ENCODE measurements at places on chromosomes 7 and 10. TPM values are rescaled to one million over a fixed set of nuclear protein-coding genes. Genes with fewer than 3 reads are reported as not detected.

The PHYH gene
- total RNA-seq: 21.0 TPM

The TRIM74 gene
- total RNA-seq: not detected

The ODAD2 gene
- 0.49 TPM for total RNA-seq

The H2BK1 gene
- not detected for total RNA-seq

The ASZ1 gene
- total RNA-seq: not detected

The VAX1 gene
- total RNA-seq: not detected

The INTS15 gene
- 12.5 TPM for total RNA-seq

The ADRB1 gene
- not detected for total RNA-seq

The ATRNL1 gene
- total RNA-seq: 0.65 TPM

The SUN3 gene
- not detected for total RNA-seq

The SNX10 gene
- total RNA-seq: not detected

The LRGUK gene
- 0.36 TPM for total RNA-seq

The HABP2 gene
- not detected for total RNA-seq

The SPDYE2 gene
- total RNA-seq: not detected

The ZNF862 gene
- total RNA-seq: 7.3 TPM

All from hair follicle dermal papilla cell (primary cell).